Fibroblast of villous mesenchyme (primary cell): ENCODE measurements at places on chromosomes 3 and 15. TPM values are rescaled to one million over a fixed set of nuclear protein-coding genes. Genes with fewer than 3 reads are reported as not detected.

KNG1 gene
- total RNA-seq, result not detected in 2 replicates

CCR8 gene
- total RNA-seq, result not detected in 2 replicates

SOX14 gene
- not detected in 2 replicates for total RNA-seq

NUP210 gene
- under 0.01 TPM in 1 of 2 replicates, not detected in the other for total RNA-seq

KLHL24 gene
- 39.9 and 47.9 TPM in 2 replicates for total RNA-seq

ZMYND10 gene
- total RNA-seq, result 0.97 and 1.3 TPM in 2 replicates

DLEC1 gene
- under 0.01 TPM in 1 of 2 replicates, not detected in the other for total RNA-seq

FNDC3B gene
- 165 and 221 TPM in 2 replicates for total RNA-seq

LDHAL6B gene
- total RNA-seq, result not detected in 2 replicates

GAP43 gene
- not detected in 2 replicates for total RNA-seq

MYZAP gene
- under 0.01 and 0.43 TPM in 2 replicates for total RNA-seq

FGD5 gene
- under 0.01 TPM in 1 of 2 replicates, not detected in the other for total RNA-seq

MRPS11 gene
- 22.0 and 22.9 TPM in 2 replicates for total RNA-seq

TPRG1 gene
- 1.3 and 3.5 TPM in 2 replicates for total RNA-seq

TGM4 gene
- total RNA-seq, result not detected in 2 replicates

SMCO1 gene
- total RNA-seq, result under 0.01 TPM in 1 of 2 replicates, not detected in the other

RBPMS2 gene
- total RNA-seq, result under 0.01 TPM in 1 of 2 replicates, not detected in the other

TMEM212 gene
- not detected in 2 replicates for total RNA-seq
